GM19239 (cell line): ENCODE measurements at places on chromosomes 12 and 14.
A peak's percentile ranks its signal among the peaks of the same experiment; 100 is the strongest.

DNA sequence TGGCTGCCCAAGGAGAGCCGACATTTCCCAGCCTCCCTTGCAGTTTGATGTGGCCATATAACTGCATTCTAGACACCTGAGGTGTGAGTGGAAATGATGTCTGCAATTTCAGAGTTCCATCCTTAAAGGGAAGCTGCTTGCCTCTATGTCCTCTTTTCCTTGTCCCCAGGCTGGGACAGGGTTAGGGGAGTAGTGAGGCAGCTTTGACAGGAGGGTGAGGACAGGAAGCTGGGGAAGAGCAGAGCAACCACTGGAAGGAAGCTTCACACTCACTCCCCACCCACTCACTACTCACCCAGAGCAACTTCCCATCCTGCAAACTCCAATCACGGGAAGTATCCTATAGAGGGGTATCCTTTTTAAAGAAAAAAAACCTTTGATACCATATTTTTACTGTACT, 28.9 kb upstream of the LTA4H start:
- no peak for DNase-seq

GRCh38 chr12:9651265-9651729, 18.2 kb upstream of the CLEC2D start:
- DNase-seq, result no peak

DNA sequence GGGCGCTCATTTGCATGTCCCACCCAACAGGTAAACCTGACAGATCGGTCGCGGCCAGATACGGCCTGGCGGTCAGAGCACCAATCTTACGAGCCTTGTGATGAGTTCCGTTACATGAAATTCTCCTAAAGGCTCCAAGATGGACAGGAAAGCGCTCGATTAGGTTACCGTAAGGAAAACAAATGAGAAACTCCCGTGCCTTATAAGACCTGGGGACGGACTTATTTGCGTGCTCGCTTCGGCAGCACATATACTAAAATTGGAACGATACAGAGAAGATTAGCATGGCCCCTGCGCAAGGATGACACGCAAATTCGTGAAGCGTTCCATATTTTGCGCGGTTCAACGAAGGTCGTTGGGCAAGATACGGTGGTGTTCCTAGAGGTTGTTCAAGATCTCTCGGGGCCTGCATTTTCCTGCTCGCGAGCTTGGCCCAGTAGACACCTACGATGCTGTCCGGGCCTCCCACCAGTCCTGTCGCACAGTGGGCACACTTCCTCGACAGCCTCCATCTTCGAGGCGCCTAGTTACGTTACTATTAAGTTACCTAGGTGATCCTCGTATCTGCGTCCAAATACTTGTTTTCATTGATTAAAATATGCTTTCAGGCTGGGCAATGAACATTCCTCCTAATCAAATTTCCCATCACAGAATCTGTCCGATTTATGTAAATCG, at the start of gene RNU6-7:
RNU6-7 (plus strand) TSS at position 230 of the 675 bp plus-strand sequence.
- DNase-seq, result no peak

DNA sequence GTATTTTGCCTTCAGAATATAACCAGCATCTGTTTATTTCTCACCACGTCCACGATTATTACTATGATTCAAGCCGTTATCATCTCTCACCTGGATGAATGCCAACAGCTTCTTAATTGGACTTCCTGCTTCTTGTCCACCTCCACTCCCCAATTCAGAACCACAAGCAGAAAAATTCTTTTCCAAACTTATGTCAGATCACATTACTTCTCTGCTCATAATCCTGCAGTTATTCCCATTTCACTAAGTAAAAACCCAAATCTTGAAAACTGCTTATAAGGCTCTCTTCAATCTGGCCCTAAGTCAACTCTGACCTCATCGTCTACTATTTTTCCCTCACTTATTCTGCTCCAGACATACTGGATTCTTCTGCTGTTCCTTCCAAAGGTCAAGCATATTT, 2.0 kb downstream of the CRY1 start:
- no peak for DNase-seq

DNA sequence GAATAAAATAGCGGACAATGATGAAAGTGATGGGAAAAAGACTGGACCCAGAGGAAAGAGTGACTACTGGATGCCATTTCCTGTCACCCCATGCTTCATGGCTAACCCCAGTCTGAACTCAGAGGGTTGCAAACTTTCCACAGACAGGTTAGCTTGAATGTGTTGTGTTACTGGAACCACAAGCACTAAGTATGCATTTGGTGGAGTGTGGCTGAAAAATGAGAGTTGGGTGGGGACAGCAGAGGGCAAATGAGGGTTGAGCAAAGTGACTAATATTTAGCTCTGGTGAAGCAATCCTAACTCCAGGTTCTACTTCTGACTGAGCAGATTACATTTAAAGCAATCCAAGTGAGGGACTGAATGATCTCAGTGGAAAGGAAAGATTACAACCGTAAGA, 1.6 kb downstream of the SLC16A7 start:
- DNase-seq, result peak; percentile 8

- DNase-seq, result no peak
Observed at GRCh38 chr14:65465584-65465983, 53.1 kb downstream of the FUT8 start.

DNA sequence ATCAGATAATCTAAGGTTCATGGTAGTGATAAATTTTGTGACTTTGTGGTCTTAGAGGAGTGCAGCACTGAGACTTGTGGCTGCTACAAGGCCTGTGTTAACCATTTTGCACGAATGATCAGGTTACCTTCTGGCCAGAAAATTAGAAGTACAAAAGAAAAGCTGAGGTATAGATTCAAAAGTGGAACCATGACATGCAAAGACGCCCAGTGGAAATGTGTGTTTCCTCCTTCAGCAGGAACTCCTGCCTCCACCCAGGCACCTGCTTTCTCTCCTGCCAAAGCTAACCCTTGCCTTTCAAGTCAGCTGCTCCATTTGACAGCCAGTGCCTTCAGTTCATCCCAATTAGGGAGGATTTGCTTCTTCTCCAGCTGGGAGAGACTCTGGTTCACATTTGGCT, 10.1 kb downstream of the PDE6H start:
- DNase-seq, result no peak

- no peak for DNase-seq
Observed at GRCh38 chr12:12443431-12443878, 86.6 kb downstream of the BORCS5 start.

DNA sequence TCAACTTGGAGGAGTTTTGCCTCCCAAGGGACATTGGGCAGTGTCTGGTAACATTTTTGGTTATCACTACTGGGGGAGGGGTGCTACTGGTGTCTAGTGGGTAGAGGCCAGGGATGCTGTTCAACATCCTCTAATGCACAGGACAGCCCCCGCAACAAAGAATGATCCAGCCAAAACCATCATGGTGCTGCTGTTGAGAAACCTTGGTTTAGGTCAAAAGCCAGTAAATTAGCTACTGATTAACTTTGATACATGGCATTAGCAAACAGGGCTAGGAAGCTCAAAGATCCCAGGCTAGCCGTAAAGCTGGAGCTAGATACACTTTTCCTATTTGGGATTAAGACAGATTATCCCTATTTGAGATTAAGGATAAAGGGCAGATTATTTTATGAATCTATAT, 8.8 kb downstream of the ALKBH2 start:
- DNase-seq, result no peak

DNA sequence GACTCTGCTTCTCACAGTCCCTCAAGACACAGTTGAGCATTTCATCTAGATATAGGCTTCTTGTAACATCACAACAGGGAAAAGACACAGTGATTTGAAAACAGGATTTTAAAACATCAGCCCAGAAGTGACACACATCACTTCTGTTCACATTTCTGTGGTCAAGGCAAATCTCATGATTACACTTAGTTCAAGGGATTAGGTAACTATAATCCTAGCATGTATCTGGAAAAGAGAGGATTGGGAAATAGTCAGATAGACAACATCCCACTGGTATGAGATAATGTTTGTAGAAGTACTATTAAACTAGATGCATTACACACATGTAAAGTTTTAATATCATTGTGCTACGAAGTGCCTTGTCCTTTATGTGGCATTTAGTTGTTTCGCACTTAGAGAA, 252.6 kb upstream of the PRKD1 start:
- no peak for DNase-seq

- no peak for DNase-seq
Observed at GRCh38 chr14:96146131-96146771, 58.4 kb upstream of the BDKRB2 start.

- DNase-seq, result no peak
Observed at GRCh38 chr12:47367912-47368537, 288.3 kb upstream of the AMIGO2 start.

GRCh38 chr12:1218369-1218768, 227.3 kb downstream of the ERC1 start:
- DNase-seq, result no peak

DNA sequence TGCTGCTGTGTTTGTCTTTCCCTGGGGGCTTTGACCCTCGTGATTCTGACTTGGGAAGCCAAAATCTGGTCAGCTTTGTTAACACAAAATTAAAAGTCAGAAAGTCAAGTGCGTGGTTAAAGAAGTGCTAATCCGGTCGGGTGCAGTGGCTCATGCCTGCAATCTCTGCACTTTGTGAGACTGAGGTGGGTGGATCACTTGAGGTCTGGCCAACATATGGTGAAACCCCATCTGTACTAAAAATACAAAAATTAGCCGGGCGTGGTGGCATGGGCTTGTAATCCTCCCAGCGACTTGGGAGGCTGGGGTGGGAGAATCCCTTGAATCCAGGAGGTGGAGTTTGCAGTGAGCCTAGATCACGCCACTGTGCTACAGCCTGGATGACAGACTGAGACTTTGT, 844.6 kb downstream of the VRK1 start:
- no peak for DNase-seq

- DNase-seq, result no peak
Observed at GRCh38 chr14:97329701-97330100, 532.5 kb downstream of the VRK1 start.

DNA sequence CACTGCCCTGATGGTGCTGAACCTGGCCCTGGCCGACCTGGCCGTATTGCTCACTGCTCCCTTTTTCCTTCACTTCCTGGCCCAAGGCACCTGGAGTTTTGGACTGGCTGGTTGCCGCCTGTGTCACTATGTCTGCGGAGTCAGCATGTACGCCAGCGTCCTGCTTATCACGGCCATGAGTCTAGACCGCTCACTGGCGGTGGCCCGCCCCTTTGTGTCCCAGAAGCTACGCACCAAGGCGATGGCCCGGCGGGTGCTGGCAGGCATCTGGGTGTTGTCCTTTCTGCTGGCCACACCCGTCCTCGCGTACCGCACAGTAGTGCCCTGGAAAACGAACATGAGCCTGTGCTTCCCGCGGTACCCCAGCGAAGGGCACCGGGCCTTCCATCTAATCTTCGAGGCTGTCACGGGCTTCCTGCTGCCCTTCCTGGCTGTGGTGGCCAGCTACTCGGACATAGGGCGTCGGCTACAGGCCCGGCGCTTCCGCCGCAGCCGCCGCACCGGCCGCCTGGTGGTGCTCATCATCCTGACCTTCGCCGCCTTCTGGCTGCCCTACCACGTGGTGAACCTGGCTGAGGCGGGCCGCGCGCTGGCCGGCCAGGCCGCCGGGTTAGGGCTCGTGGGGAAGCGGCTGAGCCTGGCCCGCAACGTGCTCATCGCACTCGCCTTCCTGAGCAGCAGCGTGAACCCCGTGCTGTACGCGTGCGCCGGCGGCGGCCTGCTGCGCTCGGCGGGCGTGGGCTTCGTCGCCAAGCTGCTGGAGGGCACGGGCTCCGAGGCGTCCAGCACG, 4.7 kb downstream of the LTB4R start:
- no peak for DNase-seq

DNA sequence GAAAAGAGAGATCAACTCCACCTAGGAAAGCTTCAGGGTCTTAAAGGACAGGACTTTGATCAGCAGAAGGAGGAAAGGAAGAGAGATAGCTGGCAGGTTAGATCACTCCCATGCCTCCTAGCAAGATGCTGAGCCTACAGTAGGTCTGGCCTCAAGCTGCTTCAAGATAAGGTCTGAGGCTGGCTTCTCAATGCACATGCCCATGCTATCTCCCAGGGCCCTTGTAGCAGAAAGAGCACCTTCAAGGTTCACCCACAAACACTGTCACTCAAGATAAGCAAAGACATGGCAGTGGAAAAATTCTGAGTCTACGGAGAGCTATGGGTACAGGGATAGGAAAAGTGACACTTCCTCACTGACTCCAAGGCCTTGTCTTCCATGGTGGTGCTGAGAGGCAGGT, 14.3 kb downstream of the REM2 start:
- DNase-seq, result no peak

- DNase-seq, result no peak
Observed at GRCh38 chr12:117521346-117521745, 159.9 kb upstream of the NOS1 start.

DNA sequence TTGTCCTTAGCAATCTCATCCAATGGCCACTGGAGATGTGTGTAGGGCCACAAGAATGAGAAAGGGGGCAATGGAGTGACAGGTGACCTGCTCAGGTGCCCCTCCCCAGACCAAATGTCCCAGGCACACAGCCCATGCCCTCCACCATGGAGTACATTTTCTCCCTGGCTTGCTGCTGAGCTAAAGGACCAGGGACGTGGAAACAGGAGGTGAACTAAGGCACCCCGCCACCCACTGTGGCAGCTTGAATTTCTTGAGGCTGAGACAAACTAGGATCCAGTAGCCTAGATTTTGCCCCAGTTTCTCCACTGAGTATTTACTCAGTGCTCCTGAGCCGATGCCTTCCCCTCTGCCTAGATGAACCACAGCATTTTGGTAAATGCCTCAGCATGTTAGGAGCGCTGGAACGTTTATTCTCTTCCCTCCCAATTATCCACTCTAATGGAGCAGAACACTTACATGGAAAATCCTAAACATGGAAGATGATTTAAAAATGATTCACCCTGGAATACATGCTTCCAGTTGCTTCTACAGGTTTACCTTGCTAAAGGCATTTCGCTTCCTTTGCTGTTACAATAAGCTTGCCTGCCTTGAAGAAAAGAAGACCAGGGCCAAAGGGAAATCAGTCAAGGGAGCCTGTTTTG, 198.0 kb downstream of the ZFP36L1 start:
- no peak for DNase-seq

GRCh38 chr12:71691504-71692129, 5.7 kb downstream of the TMEM19 start:
- DNase-seq, result no peak

DNA sequence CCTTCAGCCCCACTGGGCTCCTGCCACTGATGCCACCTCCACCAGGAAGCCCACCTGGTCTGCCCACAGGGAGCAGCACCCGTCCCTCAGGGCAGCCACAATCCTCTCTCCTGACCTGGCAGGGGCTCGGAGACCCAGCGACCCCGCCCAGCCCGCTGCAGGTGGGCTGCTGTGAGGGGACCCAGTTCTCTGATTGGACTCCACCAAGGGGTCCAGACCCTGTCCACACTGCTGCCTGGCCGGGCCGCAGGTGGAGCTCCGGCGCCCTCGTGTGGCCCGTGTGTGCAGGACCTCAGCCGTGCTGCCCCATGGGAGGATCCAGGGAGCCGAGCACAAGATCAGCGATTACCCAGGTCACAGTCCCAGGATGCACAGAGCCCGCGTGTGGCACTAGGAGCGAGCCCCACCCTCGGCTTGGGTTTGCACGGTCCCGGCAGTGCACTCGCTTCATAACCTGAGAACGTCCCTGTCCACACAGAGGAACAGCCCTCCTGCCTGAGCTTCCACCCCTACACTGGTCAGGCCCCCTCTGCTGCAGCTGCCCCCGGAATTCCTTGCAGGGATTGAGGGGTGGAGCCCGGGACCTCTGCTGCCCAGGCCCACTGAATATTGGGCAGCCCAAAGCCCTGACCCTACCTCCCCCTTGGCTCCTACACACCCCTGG, 35.4 kb upstream of the TMEM179 start:
- DNase-seq, result peak; percentile 81

- DNase-seq, result no peak
Observed at GRCh38 chr12:117309276-117309925, 52.0 kb downstream of the NOS1 start.
